Activated naive CD4-positive, alpha-beta T cell treated with anti-CD3 and anti-CD28 coated beads for 36 hours (primary cell): ENCODE measurements at places on chromosomes 13 and 19. TPM values are rescaled to one million over a fixed set of nuclear protein-coding genes. Genes with fewer than 3 reads are reported as not detected.

The CDK8 gene
- total RNA-seq = 15.4 TPM

DNA sequence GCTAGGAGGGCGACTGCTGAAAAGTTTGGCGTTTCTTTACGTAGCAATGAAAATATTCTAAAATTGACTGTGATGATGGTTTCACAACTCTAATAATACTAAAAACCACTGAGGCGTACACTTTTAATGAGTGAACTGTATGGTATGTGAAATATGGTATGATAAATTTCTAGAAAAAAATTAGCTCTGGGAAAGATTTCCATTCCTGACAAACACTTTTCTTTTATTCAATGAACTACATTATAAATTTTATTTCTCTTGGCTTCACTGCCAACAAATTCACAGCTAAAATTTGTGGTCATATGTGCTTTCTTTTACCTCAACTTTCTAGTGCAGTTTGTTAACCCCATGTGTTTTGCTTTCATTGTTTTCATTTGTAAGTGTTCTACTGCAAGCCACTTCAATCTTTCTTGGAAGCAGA lies 11.1 kb downstream of the ZC3H13 start:
- peaks cover 9% of the 10 kb centered on the region for H3K4me1 ChIP-seq
- H3K27ac ChIP-seq = no peak overlapping the region
- H3K27me3 ChIP-seq = no peaks in the 10 kb centered on the region

- no peak overlapping the region for H3K4me3 ChIP-seq
- H3K27me3 ChIP-seq = no peaks in the 10 kb centered on the region
- peaks cover 2% of the 10 kb centered on the region for H3K4me1 ChIP-seq
- H3K36me3 ChIP-seq = no peaks in the 10 kb centered on the region
- no peak for DNase-seq
Observed at GRCh38 chr13:27461940-27462584, 11.7 kb upstream of the MTIF3 start.

DNA sequence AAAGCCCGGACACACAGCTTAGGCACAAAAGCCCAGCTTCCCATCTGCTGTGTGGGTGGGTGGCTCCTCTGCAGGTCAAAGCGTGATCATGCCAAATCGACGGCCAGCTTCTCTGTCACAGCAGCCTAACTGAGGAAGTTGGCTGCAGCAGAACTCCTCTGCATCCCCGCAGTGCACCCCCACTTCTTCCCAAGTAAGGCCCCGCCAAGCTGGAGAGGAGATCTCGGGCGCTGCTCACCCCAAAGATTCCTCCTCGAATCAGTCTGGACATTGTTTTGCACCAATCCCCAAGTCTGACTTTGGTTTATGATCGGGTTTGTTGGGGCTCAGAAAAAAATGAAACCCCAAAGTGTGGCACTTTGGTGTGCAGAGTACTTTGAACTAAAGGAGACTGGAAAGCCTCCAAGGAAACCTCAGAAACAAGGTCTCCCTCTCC lies 19.7 kb upstream of the CPB2 start:
- peak overlapping the region; percentile 75 for H3K27ac ChIP-seq
- no peaks in the 10 kb centered on the region for H3K27me3 ChIP-seq
- H3K4me3 ChIP-seq = peak overlapping the region; percentile 7
- peaks cover 16% of the 10 kb centered on the region for H3K36me3 ChIP-seq

GRCh38 chr13:21541980-21542379 lies 62.0 kb downstream of the MICU2 start:
- peaks cover 29% of the 10 kb centered on the region for H3K4me1 ChIP-seq
- no peak overlapping the region for H3K27ac ChIP-seq
- no peaks in the 10 kb centered on the region for H3K27me3 ChIP-seq

DNA sequence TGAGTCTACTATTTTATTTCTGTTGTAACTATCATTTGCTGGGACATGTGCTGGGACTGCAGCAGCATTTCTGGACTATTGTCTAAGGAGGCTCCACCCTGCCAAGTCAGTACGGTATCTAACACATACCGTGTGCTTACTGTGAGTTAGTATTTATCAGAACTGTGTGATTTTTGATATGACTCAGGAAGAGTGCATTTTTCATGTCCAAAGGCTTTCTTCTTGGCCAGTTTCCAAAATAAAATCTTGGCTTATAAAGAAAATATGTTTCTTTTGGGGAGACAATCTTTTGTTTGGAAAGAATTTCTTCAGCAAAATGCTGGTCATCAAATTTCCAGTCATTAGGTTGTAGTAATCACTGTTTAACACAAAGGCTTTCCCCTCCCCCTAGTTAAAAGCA lies 11.6 kb downstream of the PARP4 start:
- no peaks in the 10 kb centered on the region for H3K27me3 ChIP-seq
- no peak overlapping the region for H3K4me3 ChIP-seq
- peaks cover 9% of the 10 kb centered on the region for H3K36me3 ChIP-seq
- no peak overlapping the region for H3K27ac ChIP-seq
- no peak for DNase-seq

GRCh38 chr19:28878862-28879566 lies 333.9 kb downstream of the UQCRFS1 start:
- peak; percentile 75 for DNase-seq
- H3K4me3 ChIP-seq = no peak overlapping the region
- H3K4me1 ChIP-seq = no peaks in the 10 kb centered on the region
- H3K27ac ChIP-seq = no peak overlapping the region

DNA sequence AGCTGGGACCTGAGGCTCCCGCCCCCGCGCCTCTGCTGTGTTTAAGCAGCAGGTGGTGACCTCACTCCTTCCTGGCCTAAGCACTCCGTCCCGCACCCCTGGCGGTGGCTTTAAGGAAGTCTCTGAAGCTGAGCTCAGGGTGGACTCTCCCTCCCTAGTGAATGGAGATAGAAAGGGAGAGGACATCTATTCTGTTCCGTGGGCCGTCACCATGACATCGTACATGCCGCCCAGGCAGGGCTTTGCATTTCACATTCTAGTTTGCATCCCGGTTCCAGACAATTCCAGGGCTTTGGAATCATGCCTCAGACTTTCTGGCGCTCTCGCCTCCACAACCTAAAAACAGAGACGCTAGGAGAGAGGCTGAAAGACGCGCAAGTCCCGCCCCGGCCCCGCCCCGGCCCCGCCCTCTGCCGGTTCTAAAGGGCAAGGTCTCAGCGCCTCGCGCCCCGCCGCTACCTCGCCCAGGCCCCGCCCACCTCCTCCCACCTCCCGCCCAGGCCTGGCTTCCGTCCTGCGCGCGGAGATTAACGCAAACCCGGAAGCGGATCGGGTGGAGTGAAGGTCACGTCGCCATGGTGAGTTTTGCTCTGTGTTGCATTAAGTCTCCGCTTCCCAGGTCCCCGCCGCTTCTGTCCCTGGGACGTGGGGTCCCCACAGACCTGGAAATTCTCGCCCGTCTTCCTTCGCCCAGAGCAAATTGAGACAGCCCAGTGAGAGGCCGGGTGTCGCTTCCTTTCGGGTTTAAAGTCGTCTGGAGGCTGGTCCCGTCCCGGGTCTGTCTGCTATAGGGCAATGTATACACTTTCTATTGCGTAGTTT lies at the start of gene ZNF808:
TSS of gene ZNF808 (plus strand) at position 535 of the 822 bp plus-strand sequence. CDS start 15,617 bp downstream, outside the sequence.
- peak within 1 kb of the TSS; percentile 97 for H3K4me3 ChIP-seq
- peak; percentile 98 for DNase-seq
- H3K4me1 ChIP-seq = peaks cover 17% of the 10 kb centered on the region
- no peaks in the 10 kb centered on the region for H3K27me3 ChIP-seq
- H3K27ac ChIP-seq = peak within 1 kb of the TSS; percentile 95

GRCh38 chr19:33320636-33321035 lies 18.3 kb upstream of the CEBPA start:
- no peaks in the 10 kb centered on the region for H3K4me1 ChIP-seq
- H3K27me3 ChIP-seq = peaks cover under 1% of the 10 kb centered on the region
- H3K36me3 ChIP-seq = no peaks in the 10 kb centered on the region
- no peak for DNase-seq
- no peak overlapping the region for H3K27ac ChIP-seq
- H3K4me3 ChIP-seq = no peak overlapping the region

DNA sequence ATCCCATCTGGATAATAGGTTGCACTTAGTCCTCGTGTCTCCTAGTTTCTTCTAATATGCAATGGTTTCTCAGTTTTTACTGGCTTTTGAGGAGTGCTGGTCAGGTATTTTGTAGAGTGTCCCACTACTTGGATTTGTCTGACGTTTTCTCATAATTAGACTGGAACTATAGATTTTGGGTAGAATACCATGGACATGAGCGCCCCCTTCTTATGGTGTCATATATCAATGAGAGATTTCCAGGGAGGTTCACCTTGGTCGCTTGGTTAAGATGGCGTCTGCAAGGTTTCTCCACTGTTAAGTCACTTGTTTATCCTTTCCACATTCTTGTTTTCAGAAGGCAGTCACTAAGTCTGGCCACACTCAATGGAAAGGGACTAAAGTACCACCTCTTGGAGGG lies 6.7 kb downstream of the SOHLH2 start:
- DNase-seq = no peak
- no peak overlapping the region for H3K27ac ChIP-seq
- H3K27me3 ChIP-seq = peaks cover 2% of the 10 kb centered on the region

DNA sequence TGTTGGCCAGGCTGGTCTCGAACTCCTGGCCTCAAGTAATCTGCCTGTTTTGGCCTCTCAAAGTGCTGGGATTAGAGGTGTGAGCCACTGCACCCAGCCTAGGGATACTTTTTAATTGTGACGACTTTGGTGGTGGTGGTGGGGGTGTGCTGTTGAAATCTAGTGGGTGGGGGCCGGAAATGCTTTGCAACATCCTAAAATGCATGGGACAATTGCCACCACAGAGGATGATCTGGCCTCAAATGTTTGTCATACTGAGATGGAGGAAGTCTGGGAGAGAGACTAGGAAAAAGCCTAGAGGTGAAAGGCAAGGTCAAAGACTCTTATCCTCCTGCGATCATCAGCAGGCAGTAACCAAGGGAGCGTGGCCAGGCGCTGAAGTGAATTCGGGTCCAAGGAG lies 1.4 kb downstream of the NWD1 start:
- H3K27ac ChIP-seq = no peak overlapping the region
- no peaks in the 10 kb centered on the region for H3K36me3 ChIP-seq
- no peaks in the 10 kb centered on the region for H3K27me3 ChIP-seq
- H3K4me1 ChIP-seq = no peaks in the 10 kb centered on the region
- no peak for DNase-seq

DNA sequence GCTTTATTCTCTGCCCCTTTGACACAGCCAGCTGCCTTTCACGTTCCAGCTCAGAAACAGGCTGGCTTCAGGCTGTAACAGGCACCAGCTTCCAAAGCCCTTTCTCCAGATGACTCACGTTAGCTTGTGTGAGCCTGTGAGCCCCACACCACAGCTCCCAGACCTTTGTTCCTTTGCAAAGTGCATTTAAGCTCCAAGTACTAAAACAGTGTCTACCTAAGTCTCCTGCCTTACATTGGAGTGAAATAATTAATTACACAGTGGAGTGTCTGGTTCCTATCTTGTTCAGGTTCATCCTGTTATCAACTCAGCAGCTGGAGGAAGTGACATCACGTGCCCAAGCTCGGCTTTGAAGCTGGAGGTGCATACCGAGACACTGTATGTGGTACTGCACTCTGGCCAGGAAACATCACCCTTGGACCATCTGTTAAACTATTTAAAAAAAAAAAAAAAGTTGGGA lies 475.8 kb downstream of the FOXO1 start:
- peak overlapping the region; percentile 36 for H3K4me3 ChIP-seq
- H3K4me1 ChIP-seq = peaks cover 69% of the 10 kb centered on the region
- H3K27ac ChIP-seq = peak overlapping the region; percentile 81
- peak; percentile 91 for DNase-seq
- H3K36me3 ChIP-seq = no peaks in the 10 kb centered on the region
- no peaks in the 10 kb centered on the region for H3K27me3 ChIP-seq

- H3K27ac ChIP-seq = no peak within 1 kb of the TSS
- no peak for DNase-seq
- H3K4me3 ChIP-seq = peak within 1 kb of the TSS; percentile 48
- peaks cover 9% of the 10 kb centered on the region for H3K4me1 ChIP-seq
Observed at GRCh38 chr19:460877-461720, at the start of gene SHC2. SHC2 (minus strand) TSS chr19:461033; CDS start chr19:460996, 37 bp downstream.

The PPP1R12C gene
- 42.1 TPM for total RNA-seq
